Stimulated activated CD4-positive, alpha-beta T cell treated with anti-CD3 and anti-CD28 coated beads, Interleukin-2, amount 100 ng/mL, for 24 hours (primary cell): ENCODE measurements at places on chromosomes 6 and 20.

DNA sequence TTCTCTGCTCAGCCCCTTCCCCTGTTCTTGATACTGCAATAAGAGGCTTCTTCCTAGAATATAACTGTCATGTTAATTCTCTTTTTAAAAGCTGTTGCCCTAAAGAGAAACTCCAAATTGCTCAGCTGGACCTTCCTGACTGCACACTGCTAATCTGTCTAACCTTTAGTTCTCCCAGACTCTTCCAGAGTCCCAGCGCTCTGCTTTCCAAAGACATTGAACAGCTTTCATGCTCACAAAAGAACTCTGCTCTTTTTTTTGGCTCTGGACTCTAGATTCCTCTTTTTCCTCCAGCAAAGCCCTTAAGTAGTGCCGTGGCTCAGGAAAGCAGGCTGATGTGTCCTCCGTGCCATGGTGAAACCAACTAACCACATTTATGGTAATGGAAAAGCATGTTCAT is 356.6 kb upstream of the RSPO3 start:
- no peak for DNase-seq

GRCh38 chr6:52330470-52330869 is 31.5 kb upstream of the PAQR8 start:
- no peak for DNase-seq

DNA sequence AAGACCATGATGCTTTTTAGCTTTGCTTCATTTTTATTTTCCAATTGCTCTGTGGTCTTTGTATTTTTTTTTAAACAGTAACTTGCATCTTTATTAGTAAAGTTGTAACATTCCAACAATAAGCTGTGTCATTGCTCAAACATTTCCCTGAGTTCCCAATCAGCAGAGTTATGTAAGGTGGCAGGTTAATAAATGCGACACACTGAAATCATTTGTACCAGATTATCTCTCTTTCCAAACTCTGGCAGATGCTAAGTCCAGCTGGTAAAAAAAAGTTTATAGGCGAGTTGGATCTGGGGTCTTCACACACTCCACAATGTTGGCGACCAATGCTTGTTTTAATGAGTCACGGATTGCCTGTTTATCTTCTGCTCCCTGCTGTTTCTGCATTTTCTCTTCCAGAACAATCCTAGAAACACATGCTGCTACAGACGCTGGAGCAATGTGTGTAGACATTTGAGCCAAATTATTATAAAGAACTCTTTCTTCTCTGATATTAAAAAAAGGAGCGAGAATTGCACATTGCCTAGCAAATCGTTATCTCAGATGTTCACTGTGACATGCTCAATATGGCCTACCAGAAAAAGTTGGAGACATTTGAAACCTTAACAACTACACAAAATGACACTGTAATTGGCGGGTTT is 113.6 kb upstream of the IFNGR1 start:
- DNase-seq = no peak

DNA sequence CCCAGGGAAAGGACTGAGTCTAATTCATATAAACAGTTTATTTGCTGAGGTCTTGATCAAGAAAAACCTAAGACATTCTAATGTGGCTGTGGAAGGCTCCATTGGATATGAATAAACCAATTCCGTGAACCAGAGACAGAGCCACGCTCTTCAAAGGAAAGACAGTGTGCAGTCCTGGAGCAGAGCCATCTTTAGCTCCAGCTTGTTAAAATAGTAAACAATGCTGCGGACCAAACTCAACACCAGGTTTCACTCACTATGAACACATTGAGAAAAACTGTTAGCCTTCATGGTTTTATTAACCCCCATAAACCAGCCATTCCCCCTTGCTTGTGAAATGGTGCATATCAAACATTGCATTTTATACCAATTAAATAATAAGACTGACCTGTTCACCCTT is 61.9 kb downstream of the COL9A1 start:
- DNase-seq = no peak

GRCh38 chr6:140784573-140784972 is 1348.2 kb upstream of the GJE1 start:
- no peak for DNase-seq

DNA sequence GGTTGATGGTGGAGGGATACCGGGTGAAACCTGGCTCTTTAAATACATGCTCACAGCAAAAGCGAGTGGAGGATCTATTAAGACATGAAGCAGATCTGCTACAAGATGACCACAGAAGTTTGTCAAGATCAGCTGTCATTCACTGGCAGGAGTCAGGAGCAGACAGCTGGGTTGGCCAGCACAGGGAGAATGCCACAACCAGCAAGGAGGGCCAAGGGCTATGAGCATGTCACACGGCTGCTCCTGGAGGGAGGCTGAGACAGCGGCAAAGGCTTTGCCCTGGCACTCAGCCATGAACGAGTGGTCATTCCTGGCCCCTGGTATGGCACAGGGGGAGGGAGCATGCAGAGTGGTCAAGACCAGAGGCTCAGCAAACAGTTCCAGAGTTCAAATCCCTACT is 77.6 kb downstream of the POPDC3 start:
- no peak for DNase-seq

GRCh38 chr6:36852481-36853147 is 13.4 kb upstream of the CPNE5 start:
- no peak for DNase-seq

- no peak for DNase-seq
Observed at GRCh38 chr20:10591946-10592521, 81.8 kb downstream of the JAG1 start.

DNA sequence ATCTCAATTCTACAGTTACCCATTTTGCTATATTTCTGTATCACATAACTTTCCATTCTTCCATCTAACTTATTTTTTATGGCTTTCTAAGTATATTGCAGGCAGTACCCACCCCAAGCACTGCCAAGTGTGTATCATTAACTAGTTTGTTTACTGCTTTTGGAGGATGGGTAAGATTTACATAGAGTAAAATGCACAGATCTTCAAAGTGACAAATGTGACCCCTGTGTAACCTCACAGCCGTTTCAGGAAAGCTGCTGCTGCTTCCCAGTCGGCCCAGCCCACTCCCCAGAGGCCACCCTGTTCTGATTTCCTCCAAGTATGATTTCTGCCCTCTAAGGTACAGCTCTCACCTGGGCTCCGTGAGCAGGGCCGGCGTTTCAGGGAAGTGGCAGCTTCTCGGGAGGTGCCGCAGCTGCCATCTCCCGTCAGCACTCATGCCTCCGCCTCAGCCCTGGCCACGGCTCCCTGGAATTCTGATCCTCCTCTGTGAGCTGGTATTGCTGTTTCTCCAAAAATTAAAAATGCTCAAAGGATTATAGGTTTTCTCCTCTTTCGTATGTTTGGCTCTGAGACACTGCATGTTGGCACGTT is 15.0 kb upstream of the MAP1LC3A start:
- DNase-seq = no peak

DNA sequence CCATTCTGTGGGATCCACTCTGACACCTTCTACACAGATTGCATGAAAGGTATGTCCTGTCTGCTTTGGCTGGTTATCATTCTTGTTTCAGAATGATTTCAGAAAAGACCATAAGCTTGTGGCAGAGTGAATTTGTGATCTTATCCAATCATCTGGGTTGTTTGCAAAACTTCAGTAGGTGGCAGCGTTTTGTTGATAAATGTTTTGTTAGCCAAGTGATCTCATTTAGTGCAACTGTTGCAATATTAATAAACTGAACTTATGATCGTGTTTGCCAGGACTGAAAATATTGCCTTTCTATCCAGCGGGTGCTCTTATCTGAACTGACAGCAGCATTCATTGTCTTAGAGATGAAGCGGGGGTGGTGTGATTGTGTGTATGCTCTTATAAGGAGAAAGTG is 613.2 kb upstream of the NOX3 start:
- DNase-seq = no peak

- no peak for DNase-seq
Observed at GRCh38 chr6:112304680-112305079, 42.5 kb upstream of the RFPL4B start.

- DNase-seq = no peak
Observed at GRCh38 chr6:37785002-37785662, 34.4 kb upstream of the ZFAND3 start.

- no peak for DNase-seq
Observed at GRCh38 chr6:114649298-114649697, 306.5 kb upstream of the HS3ST5 start.

- DNase-seq = no peak
Observed at GRCh38 chr6:12071064-12071615, 59.0 kb downstream of the HIVEP1 start.

DNA sequence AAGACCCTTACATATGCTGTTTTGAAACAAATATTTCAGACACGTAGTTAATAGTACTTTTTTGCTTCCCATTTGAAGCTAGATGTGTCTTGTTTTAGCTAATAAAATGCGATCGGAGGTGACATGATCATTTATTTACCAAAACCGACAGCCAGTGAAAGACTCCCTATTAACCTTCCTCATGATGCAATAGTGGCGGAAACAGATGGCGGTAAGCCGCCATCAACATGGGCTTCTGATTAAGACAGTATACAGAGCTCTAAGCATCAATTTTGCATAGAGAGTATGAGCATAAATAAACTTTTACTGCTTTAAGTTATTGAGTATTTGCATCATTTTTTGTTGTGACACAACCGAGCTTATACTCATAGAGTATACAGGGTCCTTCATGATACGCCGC is 1282.4 kb upstream of the ADGRB3 start:
- no peak for DNase-seq

GRCh38 chr6:112574190-112574589 is 227.1 kb downstream of the RFPL4B start:
- no peak for DNase-seq

DNA sequence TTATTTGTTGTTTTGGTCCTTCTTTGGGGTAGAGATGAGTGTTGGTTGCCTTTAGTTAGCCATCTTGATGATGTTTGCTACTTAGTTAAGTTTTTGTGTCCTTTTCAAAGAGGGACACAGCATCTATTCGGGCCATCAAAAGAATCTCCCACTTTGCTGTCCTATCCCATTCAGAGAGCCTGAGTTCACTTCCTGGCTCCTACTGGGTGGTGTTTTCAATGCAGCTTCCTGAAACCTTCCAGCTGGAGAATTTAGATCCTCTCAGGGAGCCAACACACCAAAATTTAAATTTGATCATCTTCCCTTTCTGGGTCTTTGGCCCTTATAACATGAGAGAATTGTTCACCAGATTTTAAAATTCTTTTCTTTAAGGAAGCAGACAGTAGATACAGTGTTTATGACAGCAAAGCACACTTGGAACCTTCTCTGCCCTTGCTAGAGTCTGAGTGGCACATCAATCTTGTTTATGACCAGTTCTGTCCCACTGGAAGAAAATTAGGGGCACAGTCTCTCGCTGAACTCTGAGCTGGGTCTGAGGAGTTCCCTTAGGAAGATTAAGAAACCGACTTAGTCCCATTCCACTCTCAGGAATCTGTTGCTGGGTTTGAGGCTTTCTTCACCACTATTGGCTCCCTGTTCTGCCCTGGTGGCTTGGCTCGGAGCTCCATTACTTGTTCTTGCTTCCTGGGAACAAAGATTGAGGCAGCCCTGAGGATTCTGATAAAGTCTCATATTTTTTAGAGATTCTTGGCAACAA is 115.5 kb downstream of the CCDC170 start:
- DNase-seq = no peak

DNA sequence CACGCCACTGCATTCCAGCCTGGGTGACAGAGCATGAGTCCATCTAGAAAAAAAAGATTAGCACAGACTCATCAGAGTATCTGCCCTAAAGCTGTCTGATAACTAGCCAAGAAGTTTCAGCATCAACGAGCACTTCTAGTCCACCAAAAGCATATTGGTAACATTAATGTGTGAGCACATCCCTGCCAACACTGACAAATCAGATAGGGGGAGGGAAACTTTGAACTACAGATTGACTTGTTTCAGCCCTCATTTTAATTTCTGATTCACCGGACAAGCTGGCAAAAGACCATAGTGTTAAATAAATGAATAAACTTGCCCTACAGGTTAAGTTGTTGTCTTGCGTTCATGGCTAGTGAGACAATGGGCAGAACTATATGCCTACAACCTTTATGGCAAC is 7.7 kb upstream of the SEC63 start:
- no peak for DNase-seq

- DNase-seq = no peak
Observed at GRCh38 chr6:95099410-95099809, 477.9 kb upstream of the MANEA start.

- no peak for DNase-seq
Observed at GRCh38 chr6:51330971-51331370, 512.3 kb downstream of the TFAP2B start.

DNA sequence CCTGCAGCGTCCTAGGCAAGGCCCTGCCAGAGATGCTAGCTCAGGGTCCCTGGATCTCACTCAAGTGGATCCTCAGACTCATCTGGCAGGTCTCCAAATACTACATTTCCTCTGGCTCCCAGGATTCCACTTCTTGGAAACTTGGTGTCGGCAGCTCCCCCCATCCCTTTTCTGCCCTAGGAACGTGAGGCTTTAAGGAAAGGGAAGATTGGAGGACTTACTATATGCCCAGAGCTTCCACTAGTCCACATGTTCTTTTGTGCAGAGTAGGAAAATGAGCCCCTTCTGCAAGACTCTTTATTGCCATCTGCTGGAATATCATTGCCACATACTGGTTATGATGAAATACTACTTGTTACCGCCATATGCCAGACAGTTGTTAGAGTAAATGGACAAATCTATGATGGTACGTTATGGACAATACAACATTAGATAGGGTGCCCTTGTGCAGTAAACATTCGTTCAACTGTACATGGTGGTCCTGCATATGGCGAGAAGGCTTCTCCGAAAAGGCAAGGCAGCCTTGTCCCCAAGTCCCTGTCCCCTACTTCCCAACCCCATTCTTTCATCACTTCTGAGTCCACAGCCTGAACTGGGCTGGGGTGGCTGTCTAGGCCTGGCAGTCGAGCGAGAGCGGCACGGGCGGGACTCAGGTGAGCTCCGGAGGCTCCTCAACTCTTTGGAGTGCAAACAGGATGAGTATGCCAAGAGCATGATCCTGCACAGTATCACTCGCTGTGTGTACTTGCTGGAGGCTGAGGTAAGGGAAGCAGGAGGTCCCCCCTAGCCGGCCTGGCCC is 780 bp downstream of the ARMC12 start:
- no peak for DNase-seq

- no peak for DNase-seq
Observed at GRCh38 chr6:41336824-41337223, 1.4 kb downstream of the NCR2 start.

DNA sequence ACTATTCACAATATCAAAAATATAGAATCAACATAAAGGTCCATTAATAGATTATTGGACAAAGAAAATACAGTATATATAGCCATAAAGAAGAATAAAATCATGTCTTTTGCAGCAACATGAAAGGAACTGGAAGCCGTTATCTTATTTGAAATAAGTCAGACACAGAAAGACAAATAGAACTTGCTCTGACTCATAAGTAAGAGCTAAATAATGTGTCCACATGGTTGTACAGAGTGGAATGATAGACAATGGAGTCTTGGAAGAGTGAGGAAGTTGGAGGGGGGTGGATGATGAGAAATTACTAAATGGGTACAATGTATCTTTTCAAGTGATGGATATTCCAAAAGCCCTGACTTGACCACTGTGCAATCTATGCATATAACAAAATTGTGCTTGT is 613.5 kb downstream of the PHF3 start:
- no peak for DNase-seq

- DNase-seq = no peak
Observed at GRCh38 chr6:170229851-170230519, 60.9 kb downstream of the DLL1 start.
